Spinal cord (tissue), 10 donors: ENCODE measurements at places on chromosomes 3 and 15. TPM values are rescaled to one million over a fixed set of nuclear protein-coding genes. Genes with fewer than 3 reads are reported as not detected.

LRRC15 gene
- total RNA-seq = 0.06 TPM

PPM1L gene
- total RNA-seq = 18.5 TPM

SUSD5 gene
- 3.6 TPM for total RNA-seq

ECE2 gene
- total RNA-seq = 12.5 TPM

CLDN11 gene
- total RNA-seq = 413 TPM

FEZF2 gene
- not detected for total RNA-seq

ADGRG7 gene
- not detected for total RNA-seq

PHLDB2 gene
- 130 TPM for total RNA-seq

SLC15A2 gene
- total RNA-seq = 24.2 TPM

PLA2G4E gene
- total RNA-seq = not detected

LDHAL6B gene
- not detected for total RNA-seq

KLHL40 gene
- 0.11 TPM for total RNA-seq

TNK2 gene
- total RNA-seq = 28.3 TPM

HIGD2B gene
- total RNA-seq = not detected

TM6SF1 gene
- total RNA-seq = 15.6 TPM

PCSK6 gene
- total RNA-seq = 12.3 TPM

LINGO1 gene
- 34.0 TPM for total RNA-seq

TMC3 gene
- 0.69 TPM for total RNA-seq

SLC22A14 gene
- 0.28 TPM for total RNA-seq

ZIC1 gene
- total RNA-seq = 87.2 TPM

TFG gene
- 91.4 TPM for total RNA-seq

PDZRN3 gene
- 29.2 TPM for total RNA-seq

SYNPR gene
- total RNA-seq = 9.9 TPM

RPP14 gene
- 18.2 TPM for total RNA-seq

ROPN1 gene
- total RNA-seq = not detected

KCNAB1 gene
- 10.1 TPM for total RNA-seq
